ENCODE measurements at places on chromosomes 2 and 18.
A peak's percentile ranks its signal among the peaks of the same experiment; 100 is the strongest.

GRCh38 chr2:162230761-162231160 is 12.5 kb downstream of the FAP start:
- DNase-seq, result no peak

DNA sequence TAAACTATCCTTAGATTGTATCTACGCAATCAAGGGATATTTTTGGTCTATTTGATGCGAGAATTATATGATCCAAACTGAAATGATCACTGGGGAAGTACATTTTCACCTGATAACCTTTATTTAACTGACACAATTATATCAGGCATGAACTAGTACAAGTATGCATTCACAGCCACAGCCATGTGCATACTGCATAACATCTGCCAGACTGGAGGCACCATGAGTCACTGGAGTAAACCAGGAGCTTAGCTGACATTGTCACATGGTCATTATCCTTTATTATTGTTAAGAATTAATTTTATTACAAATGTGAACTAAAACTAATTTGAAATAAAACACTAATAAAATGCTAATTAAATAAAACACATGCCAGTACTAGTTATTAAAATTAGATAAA is 1127.1 kb downstream of the DPP10 start:
- DNase-seq, result no peak

GRCh38 chr2:175887776-175888175 is 114.3 kb downstream of the LNPK start:
- no peak for DNase-seq

GRCh38 chr18:2901423-2901985 is 54.7 kb downstream of the EMILIN2 start:
- DNase-seq, result no peak

- no peak for DNase-seq
These were observed 48.0 kb downstream of the KCNIP3 start for GRCh38 chr2:95345081-95345562.

GRCh38 chr2:44952143-44952805 is 10.8 kb downstream of the SIX3 start:
- peak; percentile 65 for DNase-seq

GRCh38 chr2:168029071-168029470 is 218.3 kb downstream of the STK39 start:
- no peak for DNase-seq

DNA sequence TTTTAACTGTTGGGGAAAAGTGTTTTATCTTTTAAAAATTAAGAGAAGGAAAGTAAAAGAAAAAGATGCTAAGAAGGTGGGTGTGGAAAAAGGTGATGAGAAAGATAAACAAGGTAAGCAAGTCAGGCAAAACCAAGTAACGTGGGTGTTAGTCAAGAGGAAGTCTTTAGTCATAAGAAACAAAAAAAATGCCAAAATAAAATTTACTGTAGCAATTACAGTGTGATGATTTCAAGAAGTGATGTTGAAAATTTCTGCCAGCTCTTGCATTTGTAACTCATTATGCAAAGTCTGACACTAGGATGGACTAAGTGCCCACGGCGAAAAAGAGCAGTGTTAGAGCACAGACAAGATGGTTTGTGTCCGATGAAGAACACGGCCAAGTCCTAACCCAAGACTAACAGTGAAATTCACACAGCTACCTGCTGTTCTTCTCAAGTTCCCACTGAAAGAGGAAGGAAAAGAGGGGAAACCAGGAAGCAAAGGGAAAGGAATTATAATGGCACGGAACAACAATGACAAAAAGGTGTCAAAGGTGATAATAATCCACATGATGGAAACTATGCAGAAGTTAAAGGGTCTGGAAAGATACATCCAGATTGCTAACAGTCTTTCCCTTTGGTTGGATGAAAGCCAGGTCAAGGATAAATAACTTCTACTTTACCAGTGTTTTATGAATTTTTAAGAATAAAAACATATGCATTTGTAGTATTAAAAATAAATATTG is 34.1 kb downstream of the NOL10 start:
- no peak for DNase-seq

GRCh38 chr2:42319265-42319664 is 41.8 kb downstream of the COX7A2L start:
- no peak for DNase-seq

- DNase-seq, result no peak
These were observed 1.7 kb upstream of the TMEM185B start for GRCh38 chr2:120224735-120225548.

GRCh38 chr18:59881728-59882656 is 17.8 kb upstream of the PMAIP1 start:
- no peak for DNase-seq

GRCh38 chr2:220365023-220365422 is 737.6 kb downstream of the SLC4A3 start:
- DNase-seq, result no peak

DNA sequence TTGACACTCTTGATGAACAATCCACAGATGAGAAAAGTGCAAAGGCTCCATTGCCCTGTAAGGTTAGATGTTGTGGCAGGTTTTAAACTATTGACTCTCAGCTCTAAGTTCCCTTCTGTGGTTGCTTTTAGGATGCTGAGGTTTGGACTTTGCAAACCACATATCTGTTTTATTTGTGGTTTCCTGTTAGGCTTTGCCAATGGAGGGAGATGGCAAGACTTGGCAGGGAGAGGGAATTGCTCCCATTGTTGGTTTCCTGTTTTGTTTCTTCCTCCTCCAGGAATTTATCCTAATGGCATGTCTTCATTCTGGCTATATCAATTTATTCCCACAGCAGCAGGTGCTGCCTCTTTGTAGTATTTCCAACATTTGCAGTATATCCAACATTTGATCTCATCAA is 772.3 kb downstream of the LRRTM4 start:
- no peak for DNase-seq

DNA sequence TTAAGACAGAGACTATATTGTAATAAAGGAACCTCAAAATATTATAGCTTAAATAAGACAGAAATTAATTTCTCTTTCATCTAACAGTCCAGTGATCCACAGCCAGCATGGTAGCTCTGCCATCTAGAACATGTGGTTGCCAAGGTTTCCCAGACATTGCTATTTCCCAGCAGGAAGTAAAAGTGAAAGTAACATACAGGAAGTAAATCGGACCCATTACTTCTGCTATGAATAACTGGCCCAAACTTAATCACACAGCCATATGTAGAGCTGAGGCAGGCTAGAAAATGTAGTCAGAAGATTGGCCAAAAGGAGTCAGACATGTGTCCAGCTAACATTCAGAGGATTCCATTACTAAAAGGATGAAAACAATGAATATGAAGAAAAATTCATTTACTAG is 71.0 kb downstream of the NOL4 start:
- no peak for DNase-seq

DNA sequence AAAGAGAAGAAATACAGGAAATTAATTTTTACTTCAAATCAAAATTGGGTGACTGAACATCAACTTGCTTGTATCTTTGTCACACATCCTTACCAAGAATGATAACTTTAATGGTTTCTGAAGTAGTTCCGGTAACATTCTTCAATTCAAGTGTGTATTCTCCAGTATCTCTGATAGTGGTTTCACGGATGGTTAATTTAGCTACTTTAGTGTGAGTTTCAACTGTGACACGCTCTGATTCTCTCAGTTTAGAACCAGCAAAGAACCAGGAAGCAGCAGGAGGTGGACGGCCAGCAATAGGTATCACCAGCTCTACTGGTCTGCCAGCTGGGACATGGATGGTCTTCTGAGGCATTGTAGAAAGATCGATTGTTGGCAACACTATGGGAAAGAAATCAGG is 62.3 kb downstream of the PLEKHA3 start:
- DNase-seq, result no peak

GRCh38 chr2:148557844-148558436 is 86.6 kb upstream of the EPC2 start:
- no peak for DNase-seq

DNA sequence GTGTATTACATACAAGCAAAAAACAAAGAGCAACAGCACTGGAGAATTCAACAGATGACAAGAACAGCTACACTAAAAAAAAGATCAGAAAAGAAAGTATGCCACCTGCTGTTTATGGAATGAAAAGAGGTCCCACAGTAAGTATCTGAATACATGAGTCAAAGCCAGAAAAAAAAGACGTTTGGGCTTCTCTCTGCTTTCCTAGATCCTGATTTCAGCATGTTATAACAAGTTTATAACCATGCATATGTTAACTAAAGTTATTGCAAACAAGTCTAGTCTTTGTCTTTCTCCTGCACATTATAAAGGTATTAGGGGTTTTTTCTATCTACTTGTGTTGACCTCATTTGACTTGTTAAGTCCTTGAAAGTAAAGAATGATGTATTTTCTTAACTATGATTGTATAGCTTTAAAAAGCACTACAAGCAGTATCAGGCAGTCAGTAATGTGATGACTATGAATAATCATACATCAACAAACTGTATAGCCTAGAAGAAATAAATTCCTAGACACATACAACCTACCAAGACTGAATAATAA is 108.5 kb upstream of the COL5A2 start:
- no peak for DNase-seq

DNA sequence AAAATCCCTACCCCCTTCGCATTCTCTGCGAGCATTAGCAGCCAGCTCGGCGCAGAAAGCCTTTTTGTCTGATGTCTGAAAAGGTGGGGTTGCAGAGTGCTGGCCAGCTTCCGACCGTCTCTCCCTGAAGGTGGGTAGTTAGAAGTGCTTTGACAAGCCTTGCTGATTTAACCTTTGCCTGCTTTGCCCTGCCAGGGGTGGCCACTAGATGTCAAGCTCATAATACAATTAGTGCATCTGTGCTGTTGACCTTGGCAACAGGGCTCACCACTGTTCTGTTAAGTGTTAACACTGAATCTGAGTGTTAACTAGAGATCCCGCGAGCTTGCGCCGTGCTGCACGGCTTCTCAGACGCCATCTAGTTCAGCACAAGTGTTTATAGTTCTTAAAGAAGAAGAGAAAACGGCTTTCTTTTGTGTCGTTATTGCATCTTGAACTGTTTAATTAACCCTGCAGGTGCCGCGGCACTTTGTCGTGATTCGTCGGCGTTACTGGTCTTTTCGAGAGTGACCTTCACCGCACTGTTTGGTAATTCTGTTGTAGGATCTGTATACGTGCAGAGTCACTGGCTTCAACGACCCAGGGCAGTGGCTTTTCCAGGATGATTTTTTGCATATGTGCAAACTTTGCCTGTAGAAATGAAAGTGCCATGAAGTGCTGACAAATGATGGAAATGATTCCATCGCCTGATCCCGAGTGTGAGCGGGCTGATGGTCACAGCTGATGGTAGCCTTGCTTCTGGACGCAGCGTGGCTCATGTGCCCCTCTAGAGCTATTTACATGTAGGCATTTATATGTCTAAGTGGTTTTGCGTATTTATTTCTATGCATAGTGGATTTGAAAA is 5.5 kb downstream of the SALL3 start:
- DNase-seq, result no peak

DNA sequence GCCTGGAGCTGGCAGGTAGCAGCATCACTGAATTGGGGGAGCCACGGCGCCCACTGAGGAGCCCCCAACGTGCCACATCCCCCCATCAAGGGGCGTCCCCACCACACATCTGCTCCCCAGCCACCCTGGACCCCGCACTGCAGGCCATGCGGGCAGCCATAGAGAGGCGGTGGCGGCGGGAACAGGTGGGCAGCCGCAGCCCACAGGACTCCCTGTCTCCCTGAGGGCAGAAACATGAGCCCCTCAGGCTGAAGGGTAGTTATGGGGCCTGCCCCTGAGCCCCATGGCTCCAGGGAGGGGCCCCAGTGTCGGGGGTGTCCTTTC is 26.6 kb downstream of the CROCC2 start:
- no peak for DNase-seq

Data from nucleus accumbens (tissue), 56 donors.